ENCODE measurements at places on chromosomes 13 and 19. TPM values are rescaled to one million over a fixed set of nuclear protein-coding genes. Genes with fewer than 3 reads are reported as not detected.

GRCh38 chr13:112675366-112675756, 14.5 kb upstream of the ATP11A start:
- no peak for DNase-seq

DNA sequence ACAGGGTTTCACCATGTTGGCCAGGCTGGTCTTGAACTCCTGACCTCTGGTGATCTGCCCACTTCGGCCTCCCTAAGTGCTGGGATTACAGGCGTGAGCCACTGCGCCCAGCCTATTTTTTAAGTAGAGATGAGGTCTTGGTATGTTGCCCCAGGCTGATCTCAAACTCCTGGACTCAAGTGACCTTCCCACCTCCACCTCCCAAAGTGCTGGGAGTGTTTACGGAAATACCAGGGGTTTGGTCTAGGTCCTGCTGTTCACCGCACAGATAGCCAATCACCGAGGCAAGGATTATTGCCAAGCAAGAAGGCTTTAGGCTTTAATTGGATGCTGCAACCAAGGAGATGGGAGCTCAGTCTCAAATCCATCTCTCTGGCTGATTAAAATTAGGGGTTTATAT, 11.6 kb downstream of the CLEC4G start:
- no peak for DNase-seq

GRCh38 chr13:44195245-44195644, 178.4 kb upstream of the SERP2 start:
- DNase-seq: no peak

GRCh38 chr19:282501-282900, 8.7 kb downstream of the PLPP2 start:
- no peak for DNase-seq

- peak; percentile 37 for DNase-seq
Observed at GRCh38 chr13:45194081-45194939, 6.5 kb downstream of the KCTD4 start.

DNA sequence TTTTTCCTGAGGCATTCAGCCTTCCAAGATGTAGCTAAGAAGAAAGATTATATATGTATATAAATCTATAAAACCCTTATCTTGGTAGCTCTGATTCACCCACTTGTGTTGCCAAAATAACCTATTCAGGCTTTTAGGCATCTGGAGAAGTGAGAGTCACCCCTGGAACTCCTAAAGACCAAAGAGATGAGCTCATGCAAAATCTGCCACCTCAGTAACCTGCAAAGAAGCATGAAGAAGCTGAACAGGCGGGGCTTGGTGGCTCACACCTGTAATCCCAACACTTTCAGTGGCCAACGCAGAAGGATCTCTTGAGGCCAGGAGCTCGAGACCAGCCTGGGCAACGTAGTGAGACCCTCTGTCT, 393.7 kb downstream of the FOXO1 start:
- no peak for DNase-seq

CALM3 gene
- total RNA-seq: 372 TPM

DNA sequence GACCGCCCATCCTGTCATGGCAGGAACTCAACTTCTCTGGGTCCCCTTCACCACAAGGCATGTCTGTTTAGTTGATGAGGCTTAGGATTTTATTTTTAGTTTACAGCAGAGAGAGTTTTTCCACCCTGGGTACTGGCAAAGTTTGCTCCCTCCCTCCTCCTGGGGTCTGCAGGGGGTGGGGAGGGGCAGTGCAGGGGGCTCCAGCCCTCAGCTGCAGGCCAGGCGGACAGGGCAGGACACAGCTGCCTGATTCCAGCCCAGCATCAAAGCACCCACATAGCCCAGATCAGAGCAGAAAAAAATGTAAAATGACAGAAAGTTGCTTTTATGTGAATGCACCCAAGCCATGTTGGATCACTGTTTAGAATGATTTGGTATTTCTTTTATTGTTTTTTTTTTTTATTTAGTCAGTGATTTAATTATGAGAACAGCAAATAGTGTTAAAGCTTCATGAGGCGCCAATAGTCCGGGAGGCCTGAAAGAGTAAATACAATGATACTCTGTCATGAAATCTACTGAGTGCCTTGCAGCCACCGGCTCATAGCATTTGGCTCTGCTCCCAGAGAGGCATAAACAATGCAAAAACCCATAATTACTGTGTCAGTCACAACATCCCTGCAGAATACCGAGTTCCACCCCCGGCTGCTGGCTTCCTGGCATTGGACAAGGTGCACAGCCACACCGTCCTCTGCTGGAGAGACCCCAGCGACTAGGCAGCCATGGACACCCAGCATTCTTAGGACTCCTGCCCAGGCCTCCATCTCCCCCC, 923.5 kb downstream of the UQCRFS1 start:
- peak; percentile 54 for DNase-seq

- peak; percentile 99 for DNase-seq
Observed at GRCh38 chr19:45955905-45956608, 17.6 kb downstream of the NOVA2 start.

NPAS1 gene
- 0.17 TPM for total RNA-seq

CGB1 gene
- total RNA-seq: not detected

DNA sequence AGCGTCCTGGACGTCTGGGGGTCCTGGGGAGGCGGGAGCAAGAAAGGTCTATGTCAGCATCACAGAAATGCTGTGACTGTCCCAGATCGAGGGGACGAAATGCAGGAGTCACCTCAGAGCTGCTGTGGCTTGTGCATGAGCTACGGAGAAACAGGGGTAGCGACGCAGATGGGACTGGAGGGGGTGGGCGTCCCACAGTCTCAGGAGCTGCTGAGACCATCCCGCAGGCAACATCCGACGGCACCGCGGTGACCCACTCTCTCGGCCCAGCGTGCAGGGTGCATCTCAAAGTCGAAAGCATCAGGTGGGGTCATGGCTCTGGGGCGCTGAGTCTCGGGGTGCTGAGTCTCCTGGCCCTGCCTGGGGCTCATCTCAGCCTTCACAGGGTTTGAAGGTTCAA, 37.4 kb upstream of the C13orf46 start:
- DNase-seq: no peak

- DNase-seq: no peak
Observed at GRCh38 chr13:107580741-107581412, 634.5 kb downstream of the LIG4 start.

- DNase-seq: peak; percentile 56
Observed at GRCh38 chr13:66680031-66680430, 550.1 kb downstream of the PCDH9 start.

SPRYD7 gene
- total RNA-seq: 4.9 TPM

DNA sequence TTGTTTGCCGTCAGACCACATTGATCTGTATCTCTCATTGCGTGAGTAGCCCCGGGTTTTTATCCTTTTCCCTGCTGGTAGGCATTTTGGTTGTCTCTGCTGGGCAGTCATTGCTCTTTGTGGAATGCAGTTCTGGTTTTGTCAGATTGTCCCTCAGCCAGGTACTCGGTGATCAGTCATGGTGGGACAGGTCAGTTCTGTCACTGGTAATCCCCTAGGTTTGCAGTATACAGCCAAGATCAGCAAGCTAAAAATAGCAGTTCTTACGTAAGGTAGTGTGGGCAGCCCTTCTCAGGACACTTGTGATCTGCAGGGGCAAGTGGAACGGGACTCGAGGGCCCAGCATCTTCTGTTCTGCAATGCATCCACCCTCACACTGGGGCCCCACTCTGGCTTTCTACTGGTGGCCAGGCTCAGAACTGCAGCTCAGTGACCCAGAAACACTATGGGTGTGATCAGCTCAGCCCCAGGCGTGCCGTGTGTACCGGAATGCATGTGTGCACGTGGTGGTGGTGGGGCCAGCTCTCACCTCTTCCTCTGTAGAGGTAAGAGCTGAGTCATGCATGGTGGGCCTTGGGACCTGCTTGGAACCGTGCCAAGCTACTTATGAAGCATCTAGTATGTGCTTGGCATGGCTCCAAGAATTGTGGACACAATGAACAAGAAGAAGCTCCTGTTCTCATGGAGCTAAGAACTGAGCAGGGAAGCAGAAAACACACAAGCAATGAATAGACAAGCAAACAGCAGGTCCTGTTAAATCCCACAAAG, 6.3 kb downstream of the PLEKHF1 start:
- peak; percentile 88 for DNase-seq

C19orf38 gene
- total RNA-seq: not detected

MBD3L2 gene
- total RNA-seq: not detected

DNA sequence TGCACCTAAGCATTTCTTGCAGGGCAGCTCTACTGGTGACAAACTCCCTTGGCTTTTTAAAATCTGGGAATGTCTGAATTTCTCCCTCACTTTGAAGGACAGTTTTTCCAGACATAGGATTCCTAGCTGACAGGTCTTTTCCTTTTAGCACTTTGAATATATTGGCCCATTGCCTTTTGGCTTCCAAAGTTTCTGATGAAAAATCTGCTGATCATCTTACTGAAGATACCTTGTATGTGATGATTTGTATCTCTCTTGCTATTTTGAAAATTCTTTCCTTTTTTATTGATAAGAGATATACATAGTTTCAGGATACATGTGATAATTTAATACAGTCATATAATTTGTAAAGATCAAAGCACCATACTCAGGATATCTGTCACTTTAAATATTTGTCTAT, 211.1 kb downstream of the ZIC5 start:
- no peak for DNase-seq

PALM3 gene
- total RNA-seq: not detected

Measured in dermis blood vessel endothelial cell (primary cell).